ENCODE measurements at places on chromosomes 5 and 9. TPM values are rescaled to one million over a fixed set of nuclear protein-coding genes. Genes with fewer than 3 reads are reported as not detected.

DNA sequence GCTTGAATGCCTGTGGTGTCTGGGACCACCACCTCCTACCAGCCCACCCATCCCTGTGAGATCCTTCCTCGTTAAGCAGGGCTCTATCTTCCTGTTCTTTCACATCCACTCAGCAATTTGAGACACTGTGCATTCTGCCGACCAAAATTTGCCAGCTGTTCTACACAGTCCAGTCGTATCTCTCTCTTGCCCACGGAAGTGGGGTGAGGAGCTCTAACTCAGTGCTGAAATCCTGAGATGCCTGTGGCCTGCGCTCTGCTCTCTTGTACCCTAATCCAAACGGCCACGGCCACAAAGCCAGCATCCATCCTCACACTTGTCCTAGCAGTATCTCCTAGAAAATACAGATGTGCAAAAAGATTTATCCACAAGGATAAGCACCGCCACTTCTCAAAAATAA, 97.9 kb downstream of the MVB12B start:
- H3K36me3 ChIP-seq = peaks cover 4% of the 10 kb centered on the region
- DNase-seq = no peak
- H3K27ac ChIP-seq = no peak overlapping the region
- H3K4me3 ChIP-seq = no peak overlapping the region
- H3K4me1 ChIP-seq = no peaks in the 10 kb centered on the region
- no peaks in the 10 kb centered on the region for H3K27me3 ChIP-seq

- peaks cover 11% of the 10 kb centered on the region for H3K27me3 ChIP-seq
- H3K27ac ChIP-seq = no peak overlapping the region
- no peaks in the 10 kb centered on the region for H3K36me3 ChIP-seq
- DNase-seq = no peak
- peaks cover 13% of the 10 kb centered on the region for H3K4me1 ChIP-seq
- H3K4me3 ChIP-seq = peak overlapping the region; percentile 78
Observed at GRCh38 chr9:96565671-96566497, 53.8 kb downstream of the CDC14B start.

Gene PCDHGB5
- total RNA-seq = 1.5 TPM

Gene IL4
- total RNA-seq = not detected

Gene NIM1K
- 0.23 TPM for total RNA-seq

DNA sequence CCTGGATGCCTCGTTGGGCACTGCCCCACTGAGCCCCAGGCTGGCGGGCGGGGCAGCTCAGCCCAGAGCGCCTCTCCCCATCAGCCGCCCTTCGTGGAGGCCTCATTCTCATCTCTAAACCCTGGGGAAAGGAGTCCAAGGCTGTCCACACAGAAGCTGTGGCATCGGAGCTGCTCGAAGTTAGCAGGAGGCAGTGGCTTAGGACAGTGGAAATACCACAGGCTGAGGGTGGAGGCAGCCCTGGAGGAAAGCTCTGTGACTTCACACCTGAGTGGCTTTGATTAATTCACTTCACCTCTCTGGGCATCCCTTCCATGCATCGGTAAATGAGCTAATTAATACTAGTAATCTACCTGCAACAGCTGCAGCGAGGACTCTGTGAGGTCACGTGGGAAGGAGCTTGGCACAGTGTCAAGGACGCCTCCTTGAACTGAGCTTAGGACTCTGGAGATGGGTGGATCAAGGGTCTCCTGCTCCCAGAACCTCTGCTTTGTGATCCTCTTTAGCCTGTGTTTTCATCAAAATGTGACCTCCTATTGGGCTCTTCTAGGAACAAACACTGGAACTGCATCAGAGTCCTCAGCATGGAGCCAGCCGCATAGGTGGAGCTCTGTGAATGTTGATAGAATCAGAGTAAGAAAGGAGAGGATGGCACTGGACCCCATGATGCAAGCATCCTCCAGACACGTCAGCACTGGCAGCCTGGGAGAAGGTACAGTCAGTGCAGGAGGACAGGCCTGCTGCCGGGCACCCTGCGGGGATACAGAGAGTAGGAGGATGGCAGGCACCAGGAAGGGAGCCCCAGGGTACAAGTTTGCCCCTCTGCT, 842 bp upstream of the ANGPTL2 start:
- H3K27ac ChIP-seq = no peak overlapping the region
- peaks cover 3% of the 10 kb centered on the region for H3K27me3 ChIP-seq

Gene ALDH1A1
- total RNA-seq = 0.14 TPM

Gene RABL6
- total RNA-seq = 191 TPM

Gene CTSL
- total RNA-seq = 33.8 TPM

DNA sequence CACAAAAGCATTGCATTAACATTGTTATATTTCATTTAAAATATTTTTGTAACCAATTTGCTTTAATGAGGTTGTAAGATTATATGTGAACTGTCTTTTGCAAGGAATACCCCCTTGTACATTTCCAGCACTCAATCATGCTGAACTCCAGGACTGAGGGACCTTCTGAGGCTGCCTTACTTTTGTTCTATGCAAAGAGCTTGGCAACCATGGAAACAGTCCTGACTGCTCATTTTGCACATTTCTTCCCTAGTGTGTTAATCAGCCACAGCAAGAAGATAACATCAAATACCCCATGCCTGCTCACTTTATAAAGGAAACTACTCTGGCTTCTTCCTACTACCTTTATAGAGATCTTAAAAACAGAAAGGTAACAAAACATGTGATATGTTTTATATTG, 355.6 kb upstream of the IZUMO3 start:
- DNase-seq = no peak
- no peaks in the 10 kb centered on the region for H3K36me3 ChIP-seq
- H3K27me3 ChIP-seq = no peaks in the 10 kb centered on the region
- H3K27ac ChIP-seq = no peak overlapping the region
- H3K4me1 ChIP-seq = peaks cover 4% of the 10 kb centered on the region

DNA sequence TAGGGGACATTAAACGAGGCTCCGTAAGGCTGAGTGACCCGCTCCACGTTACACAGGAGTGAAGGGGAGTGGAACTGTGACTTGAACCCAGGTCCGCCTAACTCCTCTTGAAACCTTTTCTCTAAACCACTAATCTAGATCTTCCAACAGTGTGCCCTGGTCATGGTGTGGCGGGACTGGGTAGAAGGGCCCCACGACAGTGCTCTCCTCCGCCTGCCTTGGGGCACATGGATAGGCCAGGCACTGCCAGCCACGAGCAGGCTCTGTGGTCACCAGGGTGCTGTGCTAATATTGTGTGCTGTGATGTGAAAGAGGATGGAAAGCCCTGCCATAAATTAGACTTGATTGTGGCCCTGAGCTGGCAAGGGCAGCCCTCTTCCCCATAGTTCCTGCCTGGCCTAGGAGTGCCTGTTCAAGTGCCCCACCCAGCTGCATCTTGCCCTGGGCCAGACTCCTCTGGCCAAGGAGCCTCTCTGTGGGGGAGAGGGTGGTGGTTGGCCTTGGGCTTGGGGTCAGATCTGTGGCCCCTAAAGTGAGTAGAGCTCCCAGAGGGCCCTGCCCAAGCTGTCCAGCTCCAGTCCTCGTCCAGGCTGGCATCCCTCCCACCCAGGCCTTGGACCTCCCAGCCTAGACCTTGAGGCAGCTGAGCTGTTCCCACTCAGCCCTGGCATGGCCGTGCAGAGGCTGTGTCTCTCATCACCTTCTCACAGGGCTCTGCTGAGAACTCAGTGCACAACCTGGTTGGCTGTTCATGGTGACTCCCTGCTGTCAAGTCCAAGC, 67.8 kb upstream of the TBC1D2 start:
- no peak overlapping the region for H3K4me3 ChIP-seq
- no peaks in the 10 kb centered on the region for H3K4me1 ChIP-seq
- H3K27me3 ChIP-seq = no peaks in the 10 kb centered on the region
- DNase-seq = no peak

DNA sequence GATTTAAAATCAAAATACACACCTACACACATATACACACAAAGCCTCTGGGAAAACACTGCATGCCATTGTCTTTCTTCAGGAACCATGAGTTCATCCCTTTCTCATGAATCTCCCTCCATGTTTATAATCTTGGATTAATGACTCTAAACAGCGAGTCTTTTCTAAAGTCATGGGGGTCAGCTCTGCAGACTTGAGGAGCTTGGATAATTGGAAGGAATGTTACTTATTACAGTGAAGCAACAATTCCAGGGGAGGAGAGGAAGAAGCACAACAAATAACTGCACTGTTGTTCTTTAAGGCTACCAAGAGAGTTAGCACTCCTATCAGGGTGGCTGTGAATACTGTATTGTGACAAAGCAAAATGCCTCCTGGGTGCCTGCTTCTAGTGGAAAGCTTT, 444.7 kb downstream of the ANXA1 start:
- peaks cover 25% of the 10 kb centered on the region for H3K4me1 ChIP-seq
- H3K27ac ChIP-seq = peak overlapping the region; percentile 4
- DNase-seq = no peak
- H3K4me3 ChIP-seq = no peak overlapping the region

DNA sequence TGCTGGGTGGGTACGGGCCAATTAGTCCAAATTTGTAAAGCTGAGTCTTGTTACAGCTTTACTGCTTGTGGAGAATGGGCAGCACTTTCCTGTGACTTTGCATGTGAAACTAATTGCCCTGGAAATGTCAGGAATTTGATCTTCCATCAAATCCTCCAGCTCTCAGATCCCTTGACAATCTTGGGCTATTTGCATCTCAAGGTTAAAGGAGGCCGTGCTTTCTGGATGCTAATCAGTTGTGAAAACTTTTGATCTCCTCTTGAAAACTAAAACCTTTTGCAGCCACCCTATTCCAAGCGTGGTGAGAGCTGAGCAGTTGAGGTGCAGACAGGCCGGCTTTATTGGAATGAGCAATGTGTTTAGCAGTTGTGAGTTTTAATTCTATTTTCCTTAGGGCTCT, 68.0 kb upstream of the CLINT1 start:
- no peaks in the 10 kb centered on the region for H3K36me3 ChIP-seq
- H3K27ac ChIP-seq = no peak overlapping the region
- peaks cover 10% of the 10 kb centered on the region for H3K4me1 ChIP-seq
- H3K4me3 ChIP-seq = no peak overlapping the region
- no peak for DNase-seq

Gene IQGAP2
- total RNA-seq = 14.2 TPM

Gene SLC1A3
- 24.4 TPM for total RNA-seq

DNA sequence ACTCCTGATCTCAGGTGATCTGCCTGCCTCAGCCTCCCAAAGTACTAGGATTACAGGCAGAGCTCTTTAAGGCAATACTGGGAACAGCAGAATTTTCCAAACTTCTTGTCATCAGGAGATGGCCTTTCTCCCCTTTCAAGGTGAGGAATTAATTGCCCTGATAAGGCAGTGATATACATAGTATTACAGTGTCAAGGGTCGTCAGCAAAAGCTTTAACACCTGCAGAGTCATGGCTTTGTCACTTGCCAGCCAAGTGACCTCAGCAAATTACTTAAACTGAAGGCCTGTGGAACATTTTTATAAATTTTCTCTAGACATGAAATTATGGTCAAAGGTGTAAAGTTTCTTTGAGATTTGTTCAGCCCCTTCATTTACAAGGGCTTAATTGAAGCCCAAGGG, 59.5 kb downstream of the FBXO38 start:
- no peaks in the 10 kb centered on the region for H3K27me3 ChIP-seq
- H3K4me3 ChIP-seq = no peak overlapping the region
- peaks cover 3% of the 10 kb centered on the region for H3K36me3 ChIP-seq
- H3K27ac ChIP-seq = no peak overlapping the region

DNA sequence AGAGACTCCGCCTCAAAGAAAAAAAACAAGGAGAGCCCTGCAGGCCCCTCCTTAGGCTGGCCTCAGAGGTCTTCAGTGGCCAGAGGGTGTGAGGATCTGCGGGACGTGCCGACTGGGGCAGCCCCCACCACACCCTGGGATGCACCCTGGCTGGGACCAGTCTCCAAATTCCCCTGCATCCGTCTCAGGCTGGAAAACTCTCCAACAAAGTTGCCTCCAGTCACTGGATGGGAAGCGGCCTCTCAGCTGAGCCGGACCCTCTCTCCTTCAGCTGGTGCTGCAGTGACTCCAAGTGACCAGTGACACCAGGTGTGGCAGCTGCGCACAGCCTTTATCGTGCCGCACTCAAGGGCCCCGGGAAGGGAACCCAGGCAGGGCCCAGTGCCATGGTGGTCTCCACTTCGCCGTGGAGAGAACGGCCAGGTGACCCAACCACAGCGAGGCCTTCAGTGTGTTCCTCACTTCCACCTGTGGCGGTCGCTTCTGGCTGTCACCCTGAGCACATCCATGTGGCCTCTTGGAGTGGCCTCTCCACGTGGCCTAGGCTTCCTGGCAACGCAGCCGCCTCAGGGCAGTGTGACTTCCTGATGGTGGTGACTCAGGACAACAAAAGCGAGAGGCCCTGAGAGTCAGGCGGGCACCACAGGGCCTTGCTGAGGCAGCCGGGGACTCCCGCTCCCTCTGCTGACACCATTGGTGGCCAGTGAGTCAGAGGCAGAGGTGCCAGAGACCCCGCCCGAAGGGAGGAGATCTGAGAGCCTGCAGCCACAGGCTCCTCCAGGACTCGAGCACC, 19.3 kb upstream of the CAMSAP1 start:
- peaks cover 3% of the 10 kb centered on the region for H3K36me3 ChIP-seq
- no peaks in the 10 kb centered on the region for H3K4me1 ChIP-seq
- H3K4me3 ChIP-seq = no peak overlapping the region
- DNase-seq = peak; percentile 11
- H3K27me3 ChIP-seq = no peaks in the 10 kb centered on the region

DNA sequence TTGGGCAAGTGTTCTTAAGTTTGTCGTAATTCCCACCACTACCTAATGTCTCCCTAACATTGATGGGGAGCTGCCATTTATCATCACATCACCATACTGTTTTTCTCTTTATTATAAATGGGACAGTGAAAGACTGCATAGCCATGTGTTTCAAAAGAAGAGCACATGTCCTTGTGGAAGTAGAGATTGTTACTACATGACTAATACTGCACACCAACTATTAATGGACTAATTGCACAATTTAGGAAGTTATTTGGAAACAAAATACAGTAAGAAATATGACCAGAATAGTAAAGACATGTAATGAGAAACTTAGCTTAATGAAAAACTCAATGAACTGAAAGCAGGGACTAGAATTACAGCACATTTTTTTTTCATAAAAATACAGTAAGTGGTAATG, 12.0 kb upstream of the ELOVL7 start:
- H3K4me3 ChIP-seq = no peak overlapping the region
- H3K27me3 ChIP-seq = no peaks in the 10 kb centered on the region
- no peaks in the 10 kb centered on the region for H3K4me1 ChIP-seq
- H3K27ac ChIP-seq = no peak overlapping the region
- no peak for DNase-seq
- peaks cover 4% of the 10 kb centered on the region for H3K36me3 ChIP-seq

DNA sequence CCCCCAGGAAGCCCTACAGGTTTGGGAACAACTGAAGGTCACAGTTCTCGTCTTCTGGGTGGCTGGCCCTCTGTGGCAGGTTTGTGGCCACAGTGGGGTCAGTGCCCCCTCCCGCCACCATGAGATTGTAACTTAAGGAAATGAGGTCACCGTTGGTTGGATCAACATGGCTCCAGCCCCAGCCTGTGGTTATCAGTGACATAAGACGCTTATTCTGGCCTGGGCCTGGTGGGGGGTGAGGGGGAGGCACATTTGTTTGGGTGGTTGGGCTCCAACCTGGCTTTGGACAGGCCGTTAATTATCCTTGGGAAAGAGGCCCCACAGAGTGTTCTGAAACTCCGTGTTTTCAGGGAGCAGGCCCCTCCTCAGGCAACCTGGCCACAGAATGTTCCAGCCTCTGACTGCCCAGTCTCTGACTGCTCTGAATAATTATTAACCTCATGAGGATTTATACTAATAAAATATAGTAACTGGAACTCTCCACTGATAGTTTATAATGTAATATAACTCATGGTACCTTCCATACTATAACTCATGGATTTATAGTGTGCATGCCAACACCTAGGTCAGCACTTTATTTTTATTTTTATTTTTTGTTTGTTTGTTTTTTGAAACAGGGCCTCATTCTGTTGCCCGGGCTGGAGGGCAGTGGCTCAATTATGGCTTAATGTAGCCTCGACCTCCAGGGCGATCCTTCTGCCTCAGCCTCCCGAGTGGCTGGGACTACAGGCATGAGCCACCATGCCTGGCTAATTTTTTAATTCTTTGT, 58.0 kb upstream of the RPL26L1 start:
- H3K4me1 ChIP-seq = peaks cover 20% of the 10 kb centered on the region
- peaks cover 2% of the 10 kb centered on the region for H3K36me3 ChIP-seq
- H3K4me3 ChIP-seq = no peak overlapping the region
- H3K27ac ChIP-seq = no peak overlapping the region
- no peaks in the 10 kb centered on the region for H3K27me3 ChIP-seq
